ENCODE measurements at places on chromosomes 7 and 10.
A peak's percentile ranks its signal among the peaks of the same experiment; 100 is the strongest.

DNA sequence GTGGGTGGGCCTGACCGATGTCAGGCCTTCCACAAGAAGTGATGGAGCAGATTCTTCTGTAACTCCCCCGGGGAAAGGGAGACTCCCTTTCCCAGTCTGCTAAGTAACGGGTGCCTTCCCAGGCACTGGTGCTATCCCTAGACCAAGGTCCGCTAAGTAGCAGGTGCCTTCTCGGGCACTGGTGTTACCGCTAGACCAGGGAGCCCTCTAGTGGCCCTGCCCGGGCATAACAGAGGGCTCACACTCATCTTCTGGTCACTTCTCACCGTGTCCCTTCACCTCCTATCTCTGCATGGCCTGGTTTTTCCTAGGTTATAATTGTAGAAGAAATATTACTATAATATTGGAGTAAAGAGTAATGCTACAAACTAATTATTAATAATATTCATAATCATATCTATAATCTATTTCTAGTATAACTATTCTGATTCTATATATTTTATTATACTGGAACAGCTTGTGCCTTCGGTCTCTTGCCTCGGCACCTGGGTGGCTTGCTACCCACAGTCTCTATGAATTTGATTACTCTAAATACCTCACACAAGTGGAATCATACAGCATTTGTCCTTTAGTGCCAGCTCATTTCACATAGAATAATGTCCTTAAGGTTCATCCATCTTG lies 1378.7 kb downstream of the XPNPEP1 start:
- no peak for DNase-seq

DNA sequence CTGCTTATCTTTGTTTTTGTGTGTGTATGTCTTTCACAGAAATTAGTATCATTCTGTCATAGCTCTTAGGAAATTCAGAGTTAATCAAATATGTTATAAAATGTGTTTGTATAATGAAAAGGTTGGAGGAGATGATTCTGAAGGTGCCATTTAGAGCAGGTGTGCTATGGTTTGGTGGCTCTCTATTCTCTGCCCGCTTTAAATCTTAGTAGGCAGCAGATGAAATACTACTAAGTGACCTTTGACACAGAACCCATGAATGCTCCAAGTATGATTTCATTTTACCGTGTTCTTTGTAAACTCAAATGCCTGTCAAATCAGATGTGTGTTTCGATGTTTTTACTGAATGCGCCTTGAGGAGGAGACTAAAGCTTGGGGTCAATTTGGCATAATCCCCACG lies 24.5 kb downstream of the ZEB1 start:
- DNase-seq, result no peak

DNA sequence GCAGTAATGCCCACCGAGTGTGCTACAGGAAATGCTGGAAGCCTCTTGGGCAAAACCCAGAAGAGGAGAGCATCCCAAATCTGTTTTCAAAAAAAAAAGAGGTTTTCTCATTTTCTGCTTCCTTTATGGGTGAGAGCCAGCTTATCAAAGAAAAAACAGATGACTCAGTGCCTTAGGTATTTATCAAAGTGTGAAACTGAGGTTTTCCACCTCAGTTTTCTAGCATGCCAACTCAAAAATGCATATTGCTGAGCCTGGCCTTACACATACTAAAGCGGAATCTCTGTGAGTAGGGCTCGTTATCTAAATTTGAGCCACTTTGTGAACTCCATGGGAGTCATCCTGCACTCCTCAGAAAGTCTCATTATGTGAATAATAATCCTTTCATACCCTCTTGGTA lies 705.1 kb downstream of the SUGCT start:
- no peak for DNase-seq

DNA sequence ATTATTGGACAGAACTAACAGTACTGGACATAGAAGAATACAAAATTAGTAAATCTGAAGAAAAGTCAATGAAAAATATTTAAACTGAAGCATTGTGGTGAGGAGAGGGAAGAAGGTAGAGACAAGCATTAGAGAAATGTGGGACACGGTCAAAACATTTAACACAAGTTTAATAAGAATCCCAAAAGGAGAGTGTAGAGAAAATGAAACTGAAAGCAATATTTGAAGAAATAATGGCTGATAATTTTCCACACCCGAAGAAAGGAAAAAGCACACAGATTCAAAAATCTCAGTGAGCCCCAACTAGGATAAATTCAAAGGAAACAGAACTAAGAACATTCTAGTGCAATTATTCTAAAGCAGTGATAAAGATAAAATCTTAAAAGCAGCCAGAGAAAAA lies 126.4 kb upstream of the LRRTM3 start:
- DNase-seq, result no peak

DNA sequence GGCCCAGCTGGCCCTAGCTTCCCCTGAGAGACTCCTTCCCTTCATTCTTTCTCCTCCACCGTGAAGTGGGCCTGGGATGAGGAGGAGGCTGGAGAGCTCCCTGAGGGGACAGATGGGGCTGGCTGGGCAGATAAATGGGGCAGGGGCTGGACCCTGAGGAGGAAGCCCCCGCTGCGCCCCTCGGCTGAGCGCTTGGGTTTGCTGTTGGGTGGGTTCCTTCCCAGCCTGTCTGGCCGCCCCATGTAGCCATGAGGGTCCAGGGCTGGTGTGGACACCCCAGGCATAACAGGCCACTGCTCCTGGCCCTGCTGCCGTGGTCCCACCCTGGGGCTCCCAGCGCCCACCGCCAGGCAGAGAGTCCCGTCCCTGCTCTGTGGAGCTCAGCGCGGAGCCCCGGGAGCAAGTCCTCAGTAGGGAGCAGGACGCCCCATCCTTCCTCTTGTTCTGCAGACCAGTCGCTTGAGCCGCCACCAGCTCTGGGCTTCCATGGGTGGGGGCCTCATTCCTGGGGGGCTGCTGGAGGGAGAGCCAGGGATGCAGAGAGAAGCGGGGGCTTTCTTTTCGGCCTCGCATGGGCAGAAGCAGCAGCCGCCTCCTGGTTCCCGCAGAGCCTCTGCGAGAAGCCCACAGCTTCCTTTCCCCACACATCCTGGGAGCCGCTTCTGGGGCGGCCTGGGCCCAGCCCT lies 266.4 kb upstream of the TCERG1L start:
- DNase-seq, result no peak

GRCh38 chr10:61052469-61053205 lies 108.7 kb upstream of the RHOBTB1 start:
- DNase-seq, result no peak

- DNase-seq, result no peak
These were observed 129.5 kb downstream of the OAT start for GRCh38 chr10:124288928-124289850.

DNA sequence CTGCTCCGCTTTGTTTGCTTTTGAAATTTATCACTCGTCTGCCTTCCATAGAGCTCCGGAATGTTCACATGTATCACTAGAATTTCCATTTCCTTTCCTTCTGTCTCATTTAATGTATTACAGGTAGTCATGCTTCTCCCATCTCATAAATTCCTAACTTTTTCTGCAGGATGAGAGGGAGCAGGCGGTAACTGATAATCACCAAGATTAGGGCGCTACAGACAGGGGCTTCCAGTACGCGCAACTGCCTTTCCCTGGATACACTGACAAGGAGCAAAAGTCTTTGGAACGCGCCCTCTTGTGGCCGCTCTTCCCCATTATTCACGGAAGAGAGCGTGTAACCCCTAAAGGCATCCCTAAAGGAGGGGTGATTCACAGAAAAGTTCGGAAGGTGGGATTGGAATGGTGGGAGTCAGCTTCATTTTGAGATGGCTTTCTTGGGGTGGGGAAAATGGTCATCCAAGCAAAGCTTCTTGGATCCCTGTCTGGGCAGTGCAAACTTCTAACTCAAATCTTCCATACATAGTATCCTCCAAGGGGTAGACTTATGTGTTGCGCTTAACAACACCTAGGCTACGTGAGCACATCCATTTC lies 6.5 kb downstream of the INHBA start:
- no peak for DNase-seq

GRCh38 chr10:15595260-15595659 lies 124.5 kb downstream of the ITGA8 start:
- DNase-seq, result no peak

DNA sequence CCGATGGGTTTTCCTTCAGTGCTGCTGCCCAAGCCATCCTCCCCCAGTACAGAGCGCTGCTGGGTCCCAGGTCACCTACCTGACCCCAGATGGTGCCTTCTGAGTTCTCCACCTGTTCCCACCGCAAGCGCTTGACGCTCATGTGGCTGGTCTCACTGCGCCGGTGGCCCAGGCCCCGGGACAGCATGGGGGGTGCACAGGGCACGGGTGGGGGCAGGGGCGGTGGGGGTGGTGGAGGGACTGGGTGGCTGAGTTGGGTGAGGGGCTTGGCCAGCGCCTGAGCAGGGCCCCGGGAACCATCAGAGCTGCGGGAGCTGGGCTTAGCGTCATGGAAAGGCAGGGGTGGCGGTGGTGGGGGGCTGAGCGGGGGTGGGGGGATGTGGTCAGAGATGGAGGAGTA lies 43.4 kb downstream of the GRID2IP start:
- DNase-seq, result no peak

DNA sequence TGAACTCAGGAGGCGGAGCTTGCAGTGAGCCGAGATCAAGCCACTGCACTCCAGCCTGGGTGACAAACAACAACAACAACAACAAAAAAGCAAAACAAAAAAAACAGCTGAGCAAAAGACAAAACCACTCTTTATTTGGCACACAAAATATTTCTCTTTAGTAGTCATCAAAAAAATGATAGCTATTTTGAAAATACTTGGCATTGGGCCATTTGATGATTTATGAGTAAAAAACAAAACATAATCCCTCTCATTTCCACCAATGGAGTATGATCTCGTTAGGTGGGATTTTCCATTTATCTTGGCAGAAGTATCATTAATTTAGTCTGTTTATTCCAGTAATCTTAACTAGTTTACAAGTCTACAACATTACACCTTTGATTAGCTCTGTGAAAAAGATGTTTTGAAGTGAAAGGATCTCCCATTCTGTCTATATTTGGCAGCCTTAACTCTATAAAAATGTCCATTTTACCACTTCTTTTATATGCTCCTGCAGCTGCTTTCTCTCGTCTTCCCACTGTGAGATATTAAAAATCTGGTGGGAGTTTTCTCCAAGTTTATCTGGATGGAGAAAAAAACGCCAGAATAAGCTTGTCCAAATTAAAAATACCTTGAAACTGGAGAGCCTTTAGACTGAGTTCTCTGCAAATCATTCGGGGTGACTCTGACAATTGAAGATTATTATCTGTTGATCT lies 58.8 kb upstream of the AGMO start:
- peak; percentile 20 for DNase-seq

Measured in NCI-H446 treated with DMSO at 0.1 percent for 48 hours (cell line).